SK-N-MC (cell line): ENCODE measurements at places on chromosomes 3 and 15.

GRCh38 chr15:65612949-65613744 is 2.2 kb upstream of the INTS14 start:
- no peak for DNase-seq

DNA sequence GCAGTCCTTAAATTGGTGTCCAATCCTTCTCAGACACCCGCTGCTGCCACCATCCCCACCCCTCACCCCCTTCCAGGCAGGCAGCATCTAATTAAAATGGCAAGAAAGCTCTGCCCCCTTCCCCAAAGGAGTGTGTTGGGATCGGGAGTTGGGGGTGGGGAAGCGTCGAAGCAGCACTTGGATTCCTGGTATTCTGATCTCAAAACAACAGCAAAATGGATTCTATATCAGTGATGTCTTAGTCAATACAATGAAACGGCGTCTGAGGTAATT is 1.4 kb downstream of the TNIK start:
- no peak for DNase-seq

GRCh38 chr3:36756269-36756668 is 8.1 kb downstream of the DCLK3 start:
- DNase-seq: no peak

DNA sequence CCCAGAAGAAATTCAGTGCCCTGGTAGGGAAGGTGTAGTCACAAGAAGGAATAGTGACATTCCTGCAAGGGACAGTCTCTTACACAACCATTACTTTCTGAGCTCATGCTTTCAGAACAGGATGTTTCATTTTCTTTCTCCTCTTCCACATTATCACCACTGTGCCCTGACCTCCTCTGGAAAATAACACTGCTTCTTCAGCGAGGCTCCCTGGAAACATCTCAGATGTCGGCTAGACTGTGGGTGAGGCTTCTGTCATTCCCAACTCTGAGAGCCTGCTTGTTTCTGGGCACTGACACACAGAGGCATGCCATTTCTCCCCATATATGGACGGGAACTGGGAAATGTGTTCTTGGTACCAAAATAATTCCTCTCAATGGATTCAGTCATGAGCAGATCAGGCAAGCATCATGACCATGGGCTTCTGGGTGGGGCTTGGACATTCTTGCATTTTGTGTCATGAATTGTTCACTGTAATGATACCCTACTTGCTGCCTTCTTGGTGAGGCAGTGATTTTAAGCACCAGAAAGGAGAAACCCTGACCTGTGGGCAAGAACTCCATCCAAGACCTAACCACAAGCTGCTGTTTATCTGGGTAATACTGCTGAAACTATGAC is 14.3 kb upstream of the TNFAIP8L3 start:
- no peak for DNase-seq

- DNase-seq: no peak
Observed at GRCh38 chr3:101884776-101885175, 35.5 kb downstream of the NFKBIZ start.

DNA sequence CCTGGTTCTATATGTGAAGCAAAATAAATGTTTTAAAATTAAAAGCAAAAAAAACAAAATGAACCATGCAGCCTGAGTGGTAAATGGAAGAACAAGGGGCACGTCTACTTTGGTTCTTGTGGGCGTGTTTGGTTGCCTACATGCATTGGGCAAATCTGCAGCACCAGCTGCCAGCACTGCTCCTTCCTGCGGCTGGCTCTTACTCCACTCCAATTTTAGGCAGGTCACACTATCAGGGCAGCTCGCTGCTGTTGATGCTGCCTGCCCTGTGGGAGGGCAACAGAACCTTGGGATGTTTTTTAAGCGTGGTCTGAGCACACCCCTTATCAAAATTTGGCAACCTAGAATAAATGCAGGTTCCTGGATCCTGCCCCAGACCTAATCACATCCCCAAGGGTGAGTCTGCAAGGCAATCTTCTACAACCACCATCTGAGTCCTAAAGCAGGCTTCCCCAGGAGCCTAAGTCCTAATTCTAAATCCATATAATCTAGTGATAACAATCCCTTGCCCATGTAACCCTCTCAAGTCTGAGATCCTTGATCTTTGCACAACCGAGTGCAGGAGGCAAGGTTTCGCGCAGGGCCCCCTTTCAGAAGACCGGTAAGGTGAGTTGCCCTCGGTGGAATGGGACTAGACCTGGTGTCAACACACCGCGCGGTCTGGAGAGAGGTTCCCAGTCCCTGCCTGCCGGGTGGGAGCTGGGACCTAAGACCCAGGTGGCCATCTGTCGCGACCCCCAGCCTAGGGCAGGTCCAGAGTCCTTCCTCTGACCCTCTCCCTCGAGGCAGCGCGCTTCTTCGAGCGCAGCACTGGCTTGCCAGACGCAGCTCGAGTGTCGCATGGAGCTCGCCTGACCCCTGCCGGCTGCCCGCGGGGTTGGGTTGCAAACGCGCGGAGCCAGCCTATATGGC is 15.9 kb downstream of the IVD start:
- no peak for DNase-seq

DNA sequence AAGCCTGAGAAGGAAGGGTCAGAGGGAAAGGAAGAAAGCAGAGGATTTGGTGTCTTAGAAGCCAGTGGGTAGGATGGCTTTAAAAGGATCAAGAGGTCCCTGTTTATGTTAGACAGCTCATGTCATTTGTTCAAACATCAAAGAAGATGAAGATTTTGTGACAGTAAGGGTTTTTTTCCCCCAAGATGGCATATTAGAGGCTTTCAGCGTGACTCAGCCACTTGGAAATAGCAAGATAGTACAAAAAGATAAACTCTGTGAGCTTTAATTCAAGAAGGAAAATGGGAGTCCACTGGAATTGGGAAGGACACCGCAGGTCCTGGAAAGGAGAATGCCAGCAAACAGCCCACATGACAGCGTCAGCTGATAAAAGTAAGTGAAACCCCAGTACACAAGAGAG is 467.1 kb upstream of the THBS1 start:
- no peak for DNase-seq

- no peak for DNase-seq
Observed at GRCh38 chr3:147305533-147306250, 100.7 kb downstream of the ZIC4 start.

DNA sequence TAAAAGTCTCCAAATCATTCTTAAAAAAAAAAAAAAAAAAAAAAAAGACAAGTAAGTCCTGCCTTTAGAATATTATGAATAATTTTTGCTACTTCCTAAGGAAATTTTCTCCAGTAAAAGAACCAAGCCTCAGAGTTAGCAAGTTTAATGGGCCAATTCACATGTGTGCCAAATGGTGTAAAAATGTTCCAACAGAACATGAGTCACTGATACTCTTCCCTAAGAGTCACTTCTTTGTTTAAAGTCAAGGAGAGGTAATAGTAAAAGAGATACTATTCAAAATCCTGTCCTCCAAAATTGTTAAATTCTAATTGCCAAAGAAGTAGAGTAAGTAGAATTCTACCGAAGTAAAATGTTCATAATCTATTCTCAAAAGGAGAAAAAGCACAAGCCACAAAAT is 17.7 kb upstream of the CPA3 start:
- DNase-seq: no peak

GRCh38 chr3:148223266-148223665 is 474.4 kb upstream of the AGTR1 start:
- no peak for DNase-seq

DNA sequence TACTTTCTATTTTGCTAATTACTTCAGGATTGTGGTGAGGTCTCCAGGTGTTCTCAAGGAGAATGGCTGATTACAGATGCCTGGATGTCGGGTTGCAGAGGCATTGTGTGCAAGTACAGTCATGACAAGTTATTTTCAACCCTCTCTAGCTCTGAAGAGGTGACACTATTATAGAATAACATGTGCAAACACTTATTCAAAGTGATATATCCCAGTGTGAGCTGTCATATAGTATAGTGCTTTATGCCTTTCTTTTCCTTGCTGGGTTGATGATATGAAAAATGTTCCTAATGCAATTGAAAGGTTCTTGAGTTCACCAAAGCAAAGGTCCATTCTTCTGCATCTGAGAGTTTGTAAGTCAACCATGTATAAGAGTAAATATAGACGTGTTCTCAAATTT is 167.2 kb downstream of the SPATA16 start:
- DNase-seq: no peak

- DNase-seq: no peak
Observed at GRCh38 chr3:46412786-46413298, 5.8 kb downstream of the CCRL2 start.

- DNase-seq: no peak
Observed at GRCh38 chr15:72207558-72208085, 10.0 kb upstream of the GRAMD2A start.

DNA sequence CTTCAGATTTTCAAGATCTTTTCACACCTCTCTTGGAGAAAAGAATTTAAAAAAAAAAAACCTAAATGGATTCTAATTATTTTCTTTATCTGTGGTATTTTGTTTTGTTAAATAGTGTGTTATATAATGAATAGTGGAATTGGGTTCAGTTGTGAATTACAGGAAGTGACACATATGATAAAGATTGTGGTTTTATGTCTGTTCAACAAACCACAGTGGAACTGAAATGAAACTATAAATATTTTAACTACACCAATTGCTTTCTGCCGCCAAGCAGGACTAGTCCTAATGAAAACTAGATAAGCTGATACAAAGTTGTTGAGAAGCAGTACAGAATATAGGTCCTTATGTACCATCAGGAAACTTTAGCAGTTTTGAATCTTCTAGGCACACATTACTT is 121.6 kb downstream of the UBE2E2 start:
- peak; percentile 1 for DNase-seq

- DNase-seq: no peak
Observed at GRCh38 chr15:35507932-35508638, 37.9 kb downstream of the DPH6 start.

GRCh38 chr3:190554197-190554596 is 40.3 kb downstream of the IL1RAP start:
- no peak for DNase-seq

DNA sequence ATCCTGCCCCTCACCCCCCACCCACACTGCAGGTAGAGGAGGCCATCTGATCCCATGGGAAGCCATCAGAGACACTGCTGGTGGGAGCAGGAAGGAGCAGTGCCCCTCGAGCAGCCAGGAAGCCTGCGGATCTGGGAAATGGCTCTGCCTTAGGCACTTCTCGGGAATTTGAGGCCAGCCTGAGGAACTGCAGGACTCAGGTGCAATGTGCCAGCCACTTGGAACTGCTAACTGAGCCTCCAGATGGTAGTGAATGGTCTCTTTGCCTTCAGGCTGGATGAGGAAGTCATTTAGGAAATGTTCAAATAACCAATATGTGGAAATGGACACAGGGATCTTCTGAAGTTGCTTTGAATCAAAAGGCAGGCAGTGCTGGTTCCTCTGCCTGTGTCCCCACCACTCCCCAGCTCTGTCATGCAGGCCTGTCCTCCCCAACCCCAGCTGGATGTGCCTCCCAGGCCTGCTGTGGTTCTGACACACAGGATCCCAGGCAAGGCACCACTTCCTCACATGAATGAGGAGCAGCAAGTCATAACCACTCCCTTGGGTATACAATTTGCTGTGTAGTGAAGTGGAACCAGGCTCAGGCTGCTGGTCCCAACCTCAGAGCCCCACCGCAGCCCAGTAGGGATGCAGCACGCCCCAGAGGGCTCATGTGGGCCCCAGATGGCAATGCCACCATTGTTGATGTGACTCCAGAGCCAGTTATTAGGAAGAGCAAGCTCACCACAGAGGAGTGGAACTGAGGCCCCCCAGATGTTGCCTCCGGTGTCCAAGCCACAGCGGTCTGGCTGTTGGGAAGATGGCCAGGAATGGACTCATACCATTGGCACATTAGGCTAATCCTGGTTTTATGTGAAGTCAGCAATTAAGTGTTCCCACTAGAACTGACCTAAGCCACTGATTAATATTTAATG is 46.5 kb upstream of the LIMD1 start:
- no peak for DNase-seq

GRCh38 chr3:132001999-132002398 is 32.8 kb downstream of the CPNE4 start:
- DNase-seq: no peak

GRCh38 chr15:64459066-64459781 is 1.2 kb upstream of the ZNF609 start:
- no peak for DNase-seq

DNA sequence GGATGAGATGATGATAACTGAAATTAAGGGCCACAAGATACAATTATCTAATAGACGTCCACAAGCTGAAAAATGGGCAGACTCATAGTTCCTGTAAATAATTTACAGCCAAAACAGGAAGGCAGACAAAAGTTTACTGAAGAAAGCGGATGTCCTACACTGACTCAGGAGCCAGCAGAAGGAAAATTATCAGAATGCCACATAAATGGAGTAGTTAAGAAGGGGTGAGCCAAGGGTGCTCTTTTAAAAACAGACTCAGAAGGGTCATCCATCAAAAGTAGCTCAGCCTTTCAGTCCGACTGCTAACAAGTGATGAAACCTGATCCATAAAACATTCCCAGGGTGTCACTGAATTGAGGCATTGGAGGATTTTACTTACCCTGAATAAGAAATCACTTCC is 39.8 kb downstream of the TUSC7 start:
- no peak for DNase-seq

DNA sequence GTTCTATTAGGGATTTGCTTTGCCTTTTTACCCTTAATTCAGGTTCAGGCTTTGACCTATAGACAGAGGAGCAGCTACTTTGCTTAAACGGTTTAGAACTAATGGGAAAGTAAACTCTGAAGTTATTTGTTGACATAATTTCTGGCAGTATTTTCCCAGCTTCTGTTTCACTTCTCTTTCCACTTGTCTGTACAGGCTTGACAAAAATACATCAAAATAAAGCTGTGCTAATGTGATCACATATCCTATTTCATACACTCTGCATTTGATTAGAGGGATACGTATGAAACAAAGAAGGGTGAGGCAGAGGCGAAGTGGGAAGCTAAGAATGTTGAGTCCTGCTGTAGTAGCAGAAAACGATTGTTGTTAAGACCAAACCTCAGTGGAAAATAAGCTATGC is 389.1 kb upstream of the RARB start:
- DNase-seq: no peak

- DNase-seq: no peak
Observed at GRCh38 chr3:34258271-34258998, 460.0 kb downstream of the PDCD6IP start.

DNA sequence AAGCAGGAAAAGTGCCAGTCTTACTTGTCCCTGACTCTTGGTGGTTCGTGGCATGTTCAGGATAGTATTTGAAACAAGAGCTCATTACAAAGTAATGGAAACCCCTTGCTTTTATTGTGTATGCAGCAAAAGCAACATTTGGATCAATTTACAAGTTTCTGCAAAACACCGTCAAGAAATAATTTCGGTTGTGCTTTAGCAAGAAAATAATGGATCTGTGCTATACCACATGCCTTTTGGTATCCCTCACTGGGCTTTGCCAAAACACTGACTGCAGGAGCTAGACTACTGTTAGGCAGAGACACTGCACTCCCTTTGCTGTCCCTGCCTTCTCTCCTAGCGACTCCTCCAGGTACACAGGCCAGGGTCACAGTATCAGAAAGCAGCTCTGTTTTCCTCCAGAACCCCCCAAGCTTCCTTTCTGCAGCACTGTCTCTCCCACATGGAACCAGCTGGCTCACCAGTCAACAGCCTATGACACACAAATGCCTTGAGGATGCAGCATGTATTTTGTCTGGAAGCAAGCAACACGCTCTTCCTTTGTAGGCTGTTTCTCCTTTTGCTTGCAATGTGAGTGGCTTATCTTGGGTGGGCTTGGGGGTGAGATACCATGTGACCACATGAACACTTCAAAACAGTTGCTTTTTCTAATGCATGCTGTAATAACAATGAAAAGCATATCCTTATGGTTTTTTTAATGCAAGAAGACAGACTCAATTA is 111.4 kb downstream of the PGPEP1L start:
- no peak for DNase-seq
